ENCODE measurements at places on chromosomes 1 and 21.

GRCh38 chr21:45335761-45336534 lies 48.3 kb upstream of the POFUT2 start:
- no peak for DNase-seq

GRCh38 chr1:2313651-2314261 lies 77.6 kb downstream of the MORN1 start:
- no peak for DNase-seq

DNA sequence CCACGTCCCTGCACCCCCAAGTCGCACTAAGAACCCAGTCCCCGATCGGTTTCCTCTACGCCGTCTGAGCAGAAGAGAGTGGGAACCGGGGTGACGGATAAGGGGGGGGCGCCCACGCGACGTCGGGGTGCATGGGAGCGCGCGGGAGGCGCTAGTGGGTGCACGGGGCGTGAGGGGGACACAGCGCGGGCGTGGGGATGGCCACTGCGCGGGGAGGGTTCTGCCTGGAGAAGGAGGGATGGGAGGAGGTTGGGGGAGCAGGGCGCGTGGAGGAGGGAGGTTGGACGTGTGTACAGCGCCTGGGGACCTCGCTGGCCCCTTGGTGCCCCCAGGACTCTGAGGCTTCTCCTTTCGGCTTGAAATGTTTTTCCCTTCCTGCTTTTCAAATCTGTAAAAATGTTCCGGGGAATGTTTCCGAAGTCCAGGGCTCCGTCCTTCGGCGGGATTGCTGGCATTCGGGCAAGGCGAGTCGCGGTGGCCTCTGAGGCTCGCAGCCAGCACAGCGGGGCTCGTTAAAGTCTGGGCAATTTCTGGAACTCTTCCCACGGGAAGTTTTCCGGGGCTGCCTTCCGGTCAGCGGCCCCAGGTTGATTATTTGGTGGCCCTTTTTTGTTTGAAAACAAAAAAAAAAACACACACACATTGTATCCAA lies 13.1 kb downstream of the RNF220 start:
- DNase-seq, result no peak

GRCh38 chr1:26602378-26602959 lies 72.9 kb downstream of the RPS6KA1 start:
- peak; percentile 41 for DNase-seq

DNA sequence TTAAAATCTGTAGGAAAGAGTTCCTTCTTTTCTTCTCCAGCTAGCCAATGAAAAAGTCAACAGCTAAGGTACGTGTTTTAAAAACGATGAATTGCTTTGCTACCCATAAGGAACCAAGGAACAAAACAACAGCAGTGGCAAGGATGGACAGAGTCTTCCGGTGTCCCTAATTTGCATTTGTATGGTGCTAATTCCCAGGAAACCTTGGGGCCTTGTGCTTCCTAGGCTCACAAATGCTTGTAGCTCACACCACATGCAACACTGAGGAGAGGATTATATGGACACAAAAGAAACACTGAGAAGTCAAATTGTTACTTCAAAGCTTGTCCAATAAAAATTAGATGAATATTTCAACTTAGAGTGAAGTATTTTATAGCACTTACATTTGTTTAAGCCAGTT lies 1.8 kb upstream of the PGBD5 start:
- DNase-seq, result no peak

DNA sequence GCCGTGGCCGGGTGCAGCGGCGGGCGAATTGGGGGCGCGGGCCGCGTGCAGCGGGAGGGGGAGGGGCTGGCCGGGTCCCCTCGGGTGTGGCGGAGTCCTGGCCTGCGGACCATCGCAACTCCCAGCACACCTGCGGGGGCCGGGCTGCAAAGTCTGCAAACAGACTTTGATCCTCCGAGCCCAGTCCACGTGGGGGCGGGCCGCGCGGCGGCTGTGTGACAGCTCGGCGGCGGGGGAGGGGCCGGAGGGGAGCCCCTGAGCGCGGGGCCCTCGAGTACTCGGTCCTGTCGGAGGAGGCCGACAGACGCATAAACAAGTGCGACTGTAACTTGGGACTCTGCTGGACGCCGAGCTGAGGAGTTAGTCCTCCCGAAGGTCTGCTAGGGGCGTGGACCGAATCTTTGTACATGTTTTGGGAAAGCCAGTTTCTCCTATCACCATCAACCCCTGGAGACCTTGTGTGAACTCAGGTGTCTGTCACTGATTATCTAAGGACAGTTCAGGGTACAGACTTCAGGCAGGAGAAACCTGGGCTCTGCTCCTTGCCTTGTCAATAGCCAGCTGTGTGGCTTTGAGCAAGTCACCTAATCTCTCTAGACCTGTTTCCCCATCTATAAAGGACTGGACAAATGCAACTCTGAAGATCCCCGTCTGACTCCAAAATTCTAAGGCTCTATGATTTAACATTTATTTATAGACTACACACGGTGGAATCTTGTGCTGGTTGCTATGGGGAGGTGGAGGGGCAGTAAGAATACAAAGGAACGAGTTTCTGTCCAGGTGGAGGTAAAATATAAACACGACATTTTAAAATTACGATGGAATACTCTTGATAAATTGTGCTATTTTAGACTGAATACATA lies 710 bp upstream of the SLC30A1 start:
- peak; percentile 17 for DNase-seq

DNA sequence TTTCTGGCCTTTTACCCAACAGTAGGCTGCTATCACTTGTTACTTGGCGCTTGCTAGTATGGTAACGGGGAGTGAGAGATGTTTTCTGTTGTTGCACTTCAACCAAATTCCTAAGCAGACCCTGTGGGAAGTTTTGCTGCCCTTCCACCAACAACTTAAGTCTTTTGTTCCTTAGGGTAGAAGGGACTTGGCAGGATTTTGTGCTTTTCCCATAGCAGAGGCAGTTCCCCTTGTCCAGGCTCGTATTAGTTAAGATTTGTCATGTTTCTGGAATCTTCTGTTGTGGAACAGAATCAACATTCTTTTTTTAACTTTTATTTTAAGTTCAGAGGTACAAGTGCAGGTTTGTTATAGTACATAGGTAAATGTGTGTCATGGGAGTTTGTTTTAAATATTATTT lies 73.2 kb upstream of the SGIP1 start:
- DNase-seq, result no peak

GRCh38 chr1:104991702-104992101 lies 1242.0 kb downstream of the AMY1C start:
- DNase-seq, result no peak

DNA sequence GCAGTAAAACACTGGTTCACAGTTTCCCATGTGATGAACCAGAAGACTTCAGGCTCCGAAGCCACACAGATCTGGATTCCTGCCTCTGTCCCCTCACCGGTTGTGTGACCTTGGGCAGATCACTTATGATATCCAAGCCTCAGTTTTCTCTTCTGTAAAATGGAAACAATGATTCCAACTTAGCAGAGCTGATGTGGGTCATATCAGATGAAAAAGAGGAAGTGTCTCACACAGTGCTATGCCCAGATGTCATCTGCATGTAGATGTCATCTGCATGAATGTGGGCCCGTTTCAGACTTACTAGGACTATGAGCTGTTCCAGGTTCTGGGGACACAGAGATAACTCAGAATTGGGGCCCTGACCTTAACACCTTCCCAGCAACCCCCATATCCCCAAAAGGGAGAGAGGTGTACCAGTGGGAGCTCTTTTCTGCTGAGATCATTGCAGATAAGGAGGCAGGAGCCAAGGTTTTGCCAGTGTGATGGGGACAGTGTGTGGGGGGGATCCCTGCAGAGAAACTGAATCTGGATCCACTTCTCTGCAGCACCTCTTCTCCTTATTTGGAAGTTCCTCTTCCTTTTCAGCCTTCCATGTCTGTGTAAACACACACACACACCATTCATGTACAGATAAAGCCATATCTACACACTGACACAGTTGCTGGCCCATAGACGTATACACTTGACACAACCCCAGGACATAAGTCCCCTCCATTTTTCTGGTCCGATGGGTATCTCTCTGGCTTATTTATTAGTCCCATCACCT lies 5.0 kb upstream of the ADGRB2 start:
- no peak for DNase-seq

DNA sequence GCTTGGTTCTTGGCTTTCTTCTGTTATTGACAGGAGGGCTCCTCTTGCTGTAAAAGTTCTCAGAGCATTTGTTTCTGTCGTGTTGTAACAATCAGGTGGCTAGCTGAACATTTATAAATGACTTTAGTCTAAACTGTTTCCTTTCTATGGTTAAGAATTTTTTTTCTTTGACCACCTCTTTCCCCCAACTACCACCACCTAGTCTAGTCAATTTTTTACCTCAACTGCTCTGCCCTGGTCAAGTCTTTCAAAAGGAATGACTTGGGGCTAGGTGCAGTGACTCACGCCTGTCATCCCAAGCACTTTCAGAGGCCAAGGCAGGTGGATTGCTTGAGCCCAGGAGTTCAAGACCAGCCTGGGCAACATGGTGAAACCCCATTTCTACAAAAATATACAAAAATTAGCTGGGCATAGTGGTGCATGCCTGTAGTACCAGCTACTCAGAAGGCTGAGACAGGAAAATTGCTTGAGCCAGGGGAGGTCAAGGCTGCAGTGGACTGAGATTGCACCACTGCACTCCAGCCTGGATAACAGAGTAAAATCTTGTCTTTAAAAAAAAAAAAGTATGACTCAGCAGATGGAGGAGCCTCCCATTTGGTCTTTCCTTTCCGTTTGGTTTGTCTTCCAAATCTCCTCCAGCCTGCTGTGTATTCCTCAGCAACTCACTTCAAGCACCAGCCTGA lies 40.7 kb downstream of the MAP3K21 start:
- peak; percentile 57 for DNase-seq

GRCh38 chr1:143665606-143666005 lies 306.2 kb downstream of the FAM72C start:
- DNase-seq, result no peak

DNA sequence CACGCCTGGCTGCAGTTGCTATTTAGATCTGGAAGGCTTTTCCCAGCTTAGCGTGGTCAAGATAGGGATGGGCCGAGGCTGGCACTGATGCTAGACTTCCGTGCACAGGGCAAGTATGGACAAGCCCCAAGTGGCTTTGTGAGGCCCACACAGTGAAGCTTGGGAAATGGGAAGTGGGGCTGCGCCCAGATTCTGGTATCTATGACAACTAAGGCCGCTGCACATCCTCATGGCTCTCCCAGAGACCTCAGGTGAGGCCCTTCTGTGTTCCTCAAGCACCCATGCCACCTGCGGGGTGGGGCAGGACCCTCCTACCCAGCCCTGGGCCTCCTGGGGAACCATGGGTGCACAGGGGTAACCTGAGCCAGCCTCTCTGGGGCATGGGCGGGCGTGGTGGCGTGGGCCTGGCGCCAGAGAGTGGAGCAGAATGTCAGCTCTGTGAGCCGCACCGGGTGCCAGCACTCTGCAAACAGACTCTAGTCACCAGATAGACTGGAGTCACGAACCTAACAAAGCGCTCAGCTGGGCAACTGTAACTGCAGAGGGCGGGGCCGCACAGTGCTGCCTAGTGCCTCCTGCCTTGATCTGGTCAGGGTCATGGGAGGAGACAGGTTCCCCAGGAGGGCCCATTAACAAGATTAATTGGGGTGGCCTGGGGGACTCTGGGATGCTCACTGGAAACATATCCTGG lies 46.4 kb downstream of the ELF3 start:
- no peak for DNase-seq

GRCh38 chr1:30982431-30982830 lies 73.9 kb upstream of the SDC3 start:
- DNase-seq, result no peak

DNA sequence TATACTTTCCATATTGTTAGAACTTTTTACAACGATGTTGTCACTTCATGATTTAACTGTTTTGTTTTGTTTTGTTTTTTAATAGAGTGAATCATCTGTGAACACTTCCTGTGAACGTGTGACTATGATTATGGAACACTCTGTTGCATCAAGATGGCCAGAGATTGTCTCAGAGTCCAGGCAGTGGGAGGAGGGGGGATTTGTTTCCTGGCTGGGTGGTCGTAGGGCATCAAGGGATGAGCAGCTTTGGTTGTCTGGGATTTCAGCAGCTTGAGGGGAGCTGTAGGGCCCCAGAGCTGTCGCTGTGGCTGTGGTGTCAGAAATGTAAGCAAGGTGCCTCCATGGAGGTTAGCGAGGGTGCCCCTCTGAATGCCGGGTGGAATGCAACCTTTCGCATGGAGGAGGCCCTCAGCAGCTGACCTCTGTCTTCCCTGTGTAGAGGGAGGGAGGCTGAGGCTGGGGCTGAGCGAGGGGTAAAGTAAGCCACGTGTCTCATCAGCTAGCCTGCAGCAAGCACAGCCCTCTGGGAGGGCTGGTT lies 21.4 kb downstream of the NEK2 start:
- DNase-seq, result peak; percentile 25

- DNase-seq, result no peak
These were observed 36.3 kb upstream of the RAP1GAP start for GRCh38 chr1:21705303-21705980.

DNA sequence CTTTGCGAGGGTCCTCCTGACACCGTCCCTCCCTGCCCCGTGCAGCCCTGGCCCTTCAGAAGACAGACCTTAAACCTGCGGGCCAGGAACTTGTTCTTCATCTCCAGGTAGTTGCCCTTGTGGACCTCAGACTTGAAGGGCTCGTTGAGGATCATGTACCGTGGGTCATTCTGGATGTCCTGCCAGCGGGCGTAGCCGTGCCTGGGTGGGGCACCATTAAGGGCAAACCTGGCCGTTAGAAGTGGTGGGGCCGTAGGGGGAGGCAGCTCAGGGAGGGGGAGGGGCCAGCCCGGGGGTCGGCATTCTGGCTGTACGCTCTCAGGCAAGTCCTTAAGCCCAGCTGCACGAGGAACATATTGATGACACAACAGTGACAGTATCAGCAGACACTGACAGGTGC lies 64.6 kb downstream of the KCNAB2 start:
- DNase-seq, result no peak

- DNase-seq, result no peak
These were observed 38.3 kb downstream of the TCEANC2 start for GRCh38 chr1:54091666-54092065.

GRCh38 chr1:189682591-189682990 lies 795.1 kb downstream of the BRINP3 start:
- no peak for DNase-seq

DNA sequence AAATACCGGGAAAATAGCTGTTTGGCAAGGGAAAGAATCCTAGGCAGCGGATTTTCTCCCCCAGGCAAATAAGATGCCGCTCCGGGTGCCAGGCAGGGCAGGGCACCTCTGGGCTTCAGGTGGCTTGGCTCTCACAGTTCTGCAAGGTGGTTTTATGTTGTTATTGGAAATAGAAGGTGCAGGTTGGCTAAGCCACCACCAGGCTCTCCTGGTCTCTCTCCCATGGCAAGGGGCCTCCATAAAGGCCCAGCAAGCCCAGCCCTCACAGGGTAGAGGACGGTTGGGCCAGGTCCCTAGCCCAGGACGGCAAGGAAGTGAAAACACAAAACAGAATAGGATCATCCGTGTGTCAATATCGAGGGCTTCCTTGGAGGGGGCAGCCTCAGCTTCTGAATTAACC lies 37.6 kb upstream of the GPR153 start:
- no peak for DNase-seq

- DNase-seq, result no peak
These were observed 44.8 kb upstream of the ABCG1 start for GRCh38 chr21:42174173-42174572.
